Ovary (tissue), 10 donors: ENCODE measurements at places on chromosomes 5 and 9. TPM values are rescaled to one million over a fixed set of nuclear protein-coding genes. Genes with fewer than 3 reads are reported as not detected.
A peak's percentile ranks its signal among the peaks of the same experiment; 100 is the strongest.

The ZNF474 gene
- 0.13 TPM for polyA plus RNA-seq

DNA sequence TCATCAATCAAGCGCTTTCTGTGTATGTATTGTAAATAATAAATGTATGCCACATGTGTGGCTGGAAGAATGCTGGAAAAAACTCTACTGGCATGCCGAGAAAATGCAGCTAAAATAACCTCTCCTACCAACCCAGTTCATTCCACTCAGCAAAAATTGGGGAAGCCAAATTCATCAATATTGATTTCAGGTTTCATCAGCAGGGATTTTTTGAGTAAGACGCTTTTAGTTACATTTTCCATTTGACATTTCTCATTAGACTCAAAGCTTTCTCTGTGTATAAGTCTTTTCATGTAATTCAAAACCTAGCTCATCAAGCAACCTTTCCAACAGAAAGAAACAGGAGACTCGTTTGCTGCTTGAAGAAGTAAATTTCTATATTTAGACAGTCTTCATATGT, 338.1 kb downstream of the DMRT2 start:
- no peak for DNase-seq

GRCh38 chr9:122307061-122307460, 42.4 kb downstream of the MRRF start:
- DNase-seq, result no peak

DNA sequence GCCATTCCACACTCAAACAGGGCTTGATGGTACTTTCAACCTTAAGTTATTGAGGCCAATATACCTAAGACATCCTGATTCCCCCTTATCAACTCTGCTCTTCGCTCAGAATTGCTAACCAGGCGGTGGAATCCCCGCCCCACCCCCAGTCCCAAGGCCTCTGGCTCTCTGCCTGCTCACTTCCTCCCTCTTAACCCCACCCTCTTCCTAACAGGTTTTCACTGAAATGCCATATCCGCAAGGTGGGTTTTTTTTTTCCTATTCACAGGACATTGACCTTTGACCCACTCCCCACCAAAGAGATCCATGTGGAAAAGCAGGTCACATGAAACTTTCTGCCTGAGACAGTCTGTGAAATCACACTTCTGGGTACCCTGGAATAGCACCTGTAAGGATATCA, 66.6 kb upstream of the IFNK start:
- DNase-seq, result peak; percentile 43

DNA sequence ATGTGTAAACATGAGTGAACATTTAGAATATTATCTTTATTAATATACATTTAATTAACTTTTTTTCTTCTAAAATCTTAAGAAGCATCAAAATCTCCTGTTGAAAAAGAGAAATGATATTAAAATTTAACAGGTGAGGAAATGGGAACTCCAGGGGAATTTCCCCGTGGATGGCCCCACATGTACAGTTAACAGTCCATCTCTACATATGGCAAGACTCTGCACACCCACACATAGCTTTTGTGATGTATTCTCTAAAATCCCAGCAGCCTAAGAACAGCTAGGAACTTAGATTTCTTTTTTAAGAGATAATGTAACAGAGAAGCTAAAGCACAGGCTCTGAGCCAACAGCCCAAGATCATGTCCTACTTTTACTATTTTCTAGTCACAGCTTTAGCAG, 556.3 kb upstream of the RGMB start:
- DNase-seq, result no peak

DNA sequence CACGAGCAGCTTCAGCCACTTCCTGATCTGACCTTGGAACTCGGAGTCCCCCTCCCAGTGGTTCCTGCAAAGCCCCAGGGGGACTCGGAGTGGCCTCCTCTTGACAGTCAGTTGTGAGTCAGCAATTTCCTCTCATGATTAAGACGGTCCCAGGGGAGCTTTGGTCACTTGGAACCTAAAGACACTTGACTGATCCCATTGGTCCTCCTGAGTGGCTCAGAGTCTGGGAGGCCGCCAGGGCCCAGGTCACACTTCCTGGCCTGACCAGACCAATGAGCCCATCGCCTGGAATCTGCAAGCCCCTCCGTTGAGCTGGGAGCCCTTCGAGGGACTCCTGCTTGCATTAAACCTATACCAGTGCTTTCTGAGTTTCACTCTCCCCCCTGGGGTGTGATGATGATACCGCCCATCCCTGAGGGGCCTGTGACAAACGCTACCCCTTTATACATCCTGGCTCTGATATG, 29.1 kb downstream of the TSPAN17 start:
- DNase-seq, result no peak

GRCh38 chr5:133827830-133828229, 140.6 kb downstream of the C5orf15 start:
- DNase-seq, result no peak

The HMCN2 gene
- 1.5 TPM for polyA plus RNA-seq

DNA sequence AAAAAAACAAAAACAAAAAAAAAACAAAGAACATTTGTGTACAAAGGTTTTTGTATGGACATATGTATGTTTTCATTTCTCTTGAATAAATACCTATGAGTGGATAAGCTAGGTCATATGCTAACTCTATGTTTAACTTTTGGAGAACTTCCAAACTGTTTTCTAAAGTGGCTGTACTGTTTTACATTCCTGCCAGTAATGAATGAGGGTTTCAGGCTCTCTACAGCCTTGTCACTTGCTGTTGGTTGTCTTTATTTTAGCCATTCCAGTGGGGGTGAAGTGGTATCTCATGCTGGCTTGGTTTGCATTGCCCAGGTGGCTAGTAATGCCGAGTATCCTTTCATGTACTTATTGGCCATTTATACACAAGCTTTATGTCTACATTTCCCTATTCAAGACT, 9.1 kb upstream of the TRIO start:
- no peak for DNase-seq
